T-helper 1 cell (primary cell): ENCODE measurements at places on chromosomes 16 and 17.

DNA sequence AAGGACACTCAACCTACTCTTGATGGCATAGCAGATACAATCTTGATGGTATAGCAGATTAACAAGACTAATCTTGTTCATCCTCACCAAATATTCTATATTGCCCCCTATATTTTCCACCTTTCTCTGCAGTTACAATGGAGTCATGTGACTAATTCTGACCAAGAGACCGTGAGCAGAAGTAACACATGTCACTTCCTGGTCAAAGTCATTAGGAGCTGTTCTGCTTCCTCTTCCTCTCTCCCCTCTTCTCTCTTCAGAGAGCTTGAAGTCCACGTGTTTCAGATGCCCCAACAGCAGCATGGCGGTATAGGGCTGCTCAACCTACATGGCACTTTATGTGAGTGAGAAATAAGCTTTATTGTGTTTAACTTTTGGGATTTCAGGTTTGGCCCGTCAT is 55.3 kb upstream of the ERCC4 start:
- DNase-seq = no peak

DNA sequence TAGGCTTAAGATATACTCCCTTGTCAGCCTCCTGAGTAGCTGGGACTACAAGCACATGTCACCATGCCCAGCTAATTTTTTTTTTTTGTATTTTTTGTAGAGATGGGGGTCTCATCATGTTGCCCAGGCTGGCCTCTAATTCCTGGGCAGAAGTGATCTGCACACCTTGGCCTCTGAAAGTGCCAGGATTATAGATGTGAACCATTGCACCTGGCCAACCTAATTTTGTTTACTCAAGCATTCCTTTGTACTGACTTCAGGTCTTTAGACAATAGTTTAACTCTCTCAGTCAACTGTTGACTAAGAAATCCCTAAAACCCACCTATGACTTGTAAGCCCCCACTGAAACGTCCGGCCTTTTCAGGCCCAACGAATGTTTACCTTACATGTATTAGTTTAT is 628.3 kb upstream of the CDH8 start:
- no peak for DNase-seq

DNA sequence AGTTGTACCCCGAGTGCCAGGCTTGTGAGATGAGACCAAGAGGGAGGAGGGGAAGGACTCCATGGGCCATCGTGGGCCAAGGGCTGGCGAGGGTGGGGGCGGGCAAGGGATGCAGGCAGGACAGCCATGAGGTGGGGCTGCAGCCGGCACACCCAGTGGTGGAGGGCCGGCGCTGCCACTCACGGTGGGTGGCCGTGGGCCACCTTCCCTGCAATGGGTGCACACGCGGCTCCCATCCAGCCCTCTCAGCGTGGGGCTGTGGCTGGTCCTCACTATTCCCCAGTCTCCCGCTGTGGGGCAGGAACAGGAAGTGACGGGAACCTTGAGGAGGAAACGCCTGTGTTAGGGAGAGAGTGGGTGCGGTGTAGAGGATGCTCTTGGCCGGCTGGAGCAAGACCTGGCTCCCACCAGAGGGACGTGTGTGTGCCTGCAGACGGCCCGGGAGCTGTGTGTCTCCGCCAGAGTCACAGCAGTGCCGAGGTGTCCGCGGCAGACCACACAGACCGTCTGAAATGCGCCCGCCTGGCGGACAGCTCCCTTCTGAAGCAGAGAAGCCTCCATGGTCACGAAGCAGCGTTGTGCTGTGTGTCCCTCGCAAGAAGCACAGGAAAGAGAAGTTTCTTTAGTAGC is 23.6 kb downstream of the CIBAR2 start:
- no peak for DNase-seq

DNA sequence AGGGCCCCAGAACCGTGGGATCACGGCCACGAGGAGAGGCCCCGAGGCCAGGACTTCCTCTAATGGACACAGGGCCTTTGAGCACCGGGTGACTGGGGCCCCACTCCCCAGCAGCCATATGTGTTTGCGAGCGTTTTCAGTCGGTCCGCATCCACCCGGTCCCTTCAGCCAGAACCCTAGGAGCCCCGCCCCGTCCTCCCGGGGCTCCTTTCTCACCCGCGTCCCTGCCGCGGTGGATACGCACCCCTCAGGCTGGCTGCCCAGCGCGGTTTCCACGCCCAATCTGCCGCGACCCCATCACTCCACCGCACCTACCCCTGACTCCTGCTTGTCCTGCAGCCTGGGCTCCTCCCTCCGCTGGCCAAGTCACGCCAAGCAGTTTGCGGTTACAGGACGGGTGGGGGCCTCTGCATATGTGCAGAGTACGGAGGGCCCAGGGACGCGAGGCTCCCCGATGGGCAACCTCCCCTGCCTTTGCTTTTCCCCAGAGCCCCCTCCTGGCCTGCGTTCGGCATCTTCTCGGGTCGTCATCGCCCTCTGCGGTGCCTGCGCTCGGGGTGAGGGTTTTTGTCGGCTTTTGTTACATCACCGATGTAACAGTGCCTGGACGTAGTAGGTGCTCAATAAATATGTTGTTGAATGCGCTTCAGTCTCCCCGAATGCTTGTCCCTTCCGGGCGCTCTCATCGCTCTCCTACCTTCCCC is 1.0 kb upstream of the TTYH2 start:
- DNase-seq = no peak

DNA sequence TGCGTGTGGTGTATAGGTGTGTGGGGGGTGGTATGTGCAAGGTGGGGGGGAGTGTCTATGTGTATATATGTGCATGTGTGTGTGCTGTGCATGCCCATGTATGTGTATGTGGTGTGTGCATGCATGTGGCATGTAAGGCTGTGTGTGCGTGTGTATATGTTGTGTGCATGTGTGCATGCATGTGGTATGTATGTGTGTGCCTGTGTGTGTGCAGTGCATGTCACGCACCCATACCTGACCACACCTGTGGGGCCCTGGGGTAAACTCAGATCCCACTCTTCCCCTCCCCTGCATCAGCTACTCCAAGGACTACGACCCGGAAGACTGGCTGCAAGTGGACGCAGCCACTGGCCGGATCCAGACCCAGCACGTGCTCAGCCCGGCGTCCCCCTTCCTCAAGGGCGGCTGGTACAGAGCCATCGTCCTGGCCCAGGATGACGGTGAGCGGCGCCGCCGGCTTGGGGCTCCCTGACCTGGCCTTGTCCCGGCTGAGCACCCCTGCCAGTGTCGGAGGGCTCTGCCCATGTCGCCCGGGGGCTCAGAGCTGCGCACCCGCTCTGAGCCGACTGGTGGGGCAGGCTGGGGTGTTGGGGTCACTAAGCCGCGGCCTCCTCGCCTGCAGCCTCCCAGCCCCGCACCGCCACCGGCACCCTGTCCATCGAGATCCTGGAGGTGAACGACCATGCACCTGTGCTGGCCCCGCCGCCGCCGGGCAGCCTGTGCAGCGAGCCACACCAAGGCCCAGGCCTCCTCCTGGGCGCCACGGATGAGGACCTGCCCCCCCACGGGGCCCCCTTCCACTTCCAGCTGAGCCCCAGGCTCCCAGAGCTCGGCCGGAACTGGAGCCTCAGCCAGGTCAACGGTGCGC is 9.1 kb downstream of the SLC22A31 start:
- DNase-seq = no peak

DNA sequence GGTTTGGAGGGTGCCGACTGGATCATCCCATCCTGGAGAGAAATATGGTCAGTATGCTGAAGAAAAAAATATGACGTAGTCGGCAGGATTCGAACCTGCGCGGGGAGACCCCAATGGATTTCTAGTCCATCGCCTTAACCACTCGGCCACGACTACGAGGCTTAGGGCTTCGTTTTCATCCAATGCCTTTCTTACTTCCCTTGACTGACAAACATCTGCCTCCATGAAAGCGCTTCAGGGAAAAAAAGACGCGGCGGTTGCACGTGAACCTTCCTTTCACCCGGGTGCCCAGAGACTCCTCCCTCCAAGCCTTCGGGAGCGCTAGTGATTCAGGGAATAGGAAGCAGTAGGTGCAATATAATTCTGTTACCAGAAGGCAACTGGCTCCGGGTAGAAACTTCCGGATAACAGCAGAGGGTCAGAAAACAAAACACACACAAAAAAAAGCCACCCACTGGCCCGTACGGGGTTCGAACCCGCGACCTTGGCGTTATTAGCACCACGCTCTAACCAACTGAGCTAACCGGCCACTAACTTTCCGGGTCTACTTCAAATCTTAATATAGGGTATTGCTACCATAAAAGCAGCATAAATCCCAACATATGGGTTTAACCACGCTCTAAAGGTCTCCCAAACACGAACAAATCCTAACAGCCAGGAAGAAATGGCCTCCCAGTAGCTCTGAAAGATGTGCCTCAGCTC is 16.3 kb upstream of the AURKB start:
- DNase-seq = no peak

GRCh38 chr16:4082474-4083044 is 33.7 kb downstream of the ADCY9 start:
- no peak for DNase-seq

- no peak for DNase-seq
These were observed 6.2 kb downstream of the PGS1 start for GRCh38 chr17:78384479-78385175.

- no peak for DNase-seq
These were observed at the start of gene FOXC2 for GRCh38 chr16:86566601-86566965. Gene FOXC2, plus strand, starts transcription at chr16:86566829. Its CDS starts 507 bp downstream, at chr16:86567336.

- peak; percentile 99 for DNase-seq
These were observed at the start of gene CTDNEP1 for GRCh38 chr17:7251661-7252175. Gene CTDNEP1, minus strand, starts transcription at chr17:7251734. Its CDS starts 438 bp downstream, at chr17:7251296.

- DNase-seq = no peak
These were observed 41.4 kb downstream of the KSR1 start for GRCh38 chr17:27497696-27498095.

- no peak for DNase-seq
These were observed 3.3 kb upstream of the HEXIM1 start for GRCh38 chr17:45145035-45145389.

DNA sequence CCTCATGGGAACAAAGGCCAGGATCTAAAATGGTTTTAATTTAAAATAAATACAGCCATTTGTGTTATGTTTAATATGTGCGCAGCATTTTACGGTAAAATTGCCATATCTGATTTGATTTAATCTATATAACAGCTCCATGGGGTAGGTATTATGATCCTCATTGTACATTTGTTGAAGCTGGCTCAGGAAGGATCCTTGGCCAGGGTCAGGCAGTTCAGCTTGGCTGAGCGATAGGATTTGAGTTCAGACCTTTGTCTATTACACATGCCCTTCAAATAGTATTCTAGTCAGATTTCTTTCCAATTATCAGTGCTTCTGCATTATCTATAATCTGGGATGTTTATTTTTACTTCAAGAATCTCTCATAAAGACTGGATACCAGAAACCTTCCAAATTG is 950.4 kb upstream of the EEF2KMT start:
- no peak for DNase-seq

GRCh38 chr17:15309793-15310192 is 31.6 kb downstream of the TEKT3 start:
- DNase-seq = no peak

DNA sequence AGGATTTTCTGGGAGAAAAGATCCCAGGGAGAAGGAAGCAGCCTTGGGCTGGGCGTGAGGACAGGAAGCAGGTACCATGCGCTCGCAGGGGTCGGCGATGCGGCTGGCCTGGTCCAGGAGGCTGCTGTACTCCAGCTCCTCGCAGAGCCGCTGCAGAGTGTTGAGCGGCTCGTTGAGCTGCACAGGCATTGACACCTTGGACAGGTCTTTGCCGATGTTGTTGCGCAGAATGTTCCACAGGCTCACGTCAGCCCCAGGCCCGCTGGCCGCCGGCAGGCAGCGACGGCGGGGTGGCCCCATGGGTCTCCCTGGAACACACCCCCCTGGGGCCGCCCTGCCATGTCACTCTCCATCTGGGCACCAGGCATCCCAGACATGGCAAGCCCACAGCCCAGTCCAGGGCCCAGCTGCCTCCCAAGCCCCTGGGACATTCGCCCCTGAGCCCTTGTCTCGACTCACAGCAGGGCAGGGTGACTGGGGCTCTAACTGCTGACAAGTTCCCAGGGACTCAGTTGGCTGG is 8.0 kb downstream of the OSBPL7 start:
- DNase-seq = no peak

- no peak for DNase-seq
These were observed 290 bp downstream of the TLCD1 start for GRCh38 chr17:28725660-28726225.

- DNase-seq = no peak
These were observed 22.3 kb downstream of the PPL start for GRCh38 chr16:4914528-4915225.

GRCh38 chr16:29840240-29840639 is 20.0 kb downstream of the MVP start:
- DNase-seq = no peak

DNA sequence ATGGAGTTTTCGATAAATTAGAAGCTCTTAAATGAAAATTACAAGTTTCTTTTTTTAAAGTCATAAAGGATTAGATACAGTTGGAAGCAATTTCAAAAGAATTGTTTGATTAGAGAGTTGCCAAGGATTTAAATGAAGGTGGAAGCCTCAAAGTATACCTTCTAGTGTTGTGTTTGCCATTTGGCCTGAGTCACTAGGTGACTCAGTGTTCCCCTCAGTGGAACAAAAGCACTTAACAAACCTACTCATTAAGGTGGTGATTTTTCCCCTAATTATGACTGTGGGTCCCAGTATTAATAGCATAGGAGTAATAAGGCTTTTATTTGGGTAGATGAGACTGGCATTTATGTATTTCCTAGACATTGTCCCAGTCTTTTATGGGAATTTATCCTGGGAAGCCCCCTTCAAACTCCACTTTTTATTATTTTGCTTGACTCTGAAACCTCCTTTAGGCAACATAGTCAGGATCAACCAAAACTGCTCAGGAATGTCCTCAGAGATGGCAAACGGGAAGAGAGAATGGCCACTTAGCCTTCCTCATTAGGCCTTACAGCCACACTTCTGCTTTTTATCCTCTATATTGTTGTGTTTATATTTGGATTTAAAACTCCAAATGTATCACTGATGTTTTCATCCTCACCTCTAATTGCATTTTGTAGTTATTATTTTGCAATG is 161.0 kb downstream of the FTO start:
- DNase-seq = no peak
